ENCODE measurements at places on chromosomes 2 and 18. TPM values are rescaled to one million over a fixed set of nuclear protein-coding genes. Genes with fewer than 3 reads are reported as not detected.
A peak's percentile ranks its signal among the peaks of the same experiment; 100 is the strongest.

CTIF gene
- 3.6 TPM for total RNA-seq

DNA sequence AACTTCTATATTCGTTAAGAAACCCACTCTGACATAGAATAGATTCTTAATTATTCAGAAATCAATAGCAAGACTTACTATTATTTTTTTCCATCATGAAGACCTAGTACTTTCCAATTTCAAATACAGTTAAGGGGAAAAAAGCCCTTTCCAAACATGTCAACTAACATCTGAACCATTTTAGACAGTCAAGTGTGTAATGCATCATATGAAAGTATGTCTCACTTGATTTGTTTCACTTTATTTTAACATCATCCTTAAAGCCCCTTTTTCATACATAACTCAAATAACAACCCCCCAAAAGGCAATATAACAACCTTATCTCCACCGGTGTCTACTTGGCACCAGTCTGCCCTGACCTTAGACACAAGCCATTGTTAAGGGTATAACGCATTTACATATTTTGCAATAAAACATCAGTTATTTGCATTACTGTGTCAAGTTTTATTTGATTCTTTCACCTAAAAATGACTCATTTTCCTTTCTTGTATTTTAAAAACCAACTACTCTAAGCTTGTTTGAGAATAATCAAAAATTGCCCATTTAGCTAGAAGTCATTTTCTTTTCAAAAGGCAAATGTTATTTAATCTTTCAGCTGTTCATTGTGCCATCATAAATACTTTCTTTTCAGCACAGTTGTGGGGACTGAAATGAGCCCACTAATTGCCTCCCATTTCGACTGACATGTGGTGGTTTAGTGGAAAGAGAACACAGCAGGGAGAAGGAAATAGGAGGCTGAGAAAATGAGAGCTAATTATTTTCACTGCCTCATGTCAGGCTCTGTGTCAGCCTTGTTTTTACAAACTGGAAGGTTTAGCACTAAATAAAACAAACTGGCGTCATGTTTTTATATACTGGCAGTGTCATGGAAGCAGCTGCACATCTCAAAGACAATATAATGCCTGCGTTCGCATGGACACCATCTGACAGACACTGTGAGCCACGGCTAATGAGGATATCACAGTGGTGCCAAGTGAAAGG is 104.7 kb upstream of the CDCA7 start:
- no peak for DNase-seq

FAM228B gene
- 3.7 TPM for total RNA-seq

IGFBP2 gene
- 17.2 TPM for total RNA-seq

DNA sequence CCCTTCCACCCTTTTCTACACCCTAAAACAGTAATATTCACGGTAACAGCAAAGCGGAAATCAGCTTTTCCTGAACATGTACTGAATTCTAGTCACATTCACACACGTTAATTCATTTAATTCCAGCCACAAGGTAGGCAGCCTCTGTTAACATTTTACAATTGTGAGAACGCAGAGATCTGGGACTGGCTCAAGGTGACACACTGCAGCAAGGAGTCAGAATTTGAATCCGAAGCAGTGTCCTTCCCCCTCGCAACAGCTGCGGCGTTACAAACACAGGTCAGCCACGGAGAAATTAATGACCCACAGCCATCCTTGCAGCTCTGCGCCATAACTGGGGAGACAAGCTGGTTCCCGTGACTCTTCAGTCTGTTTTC is 818 bp upstream of the SLC20A1 start:
- no peak for DNase-seq

DNA sequence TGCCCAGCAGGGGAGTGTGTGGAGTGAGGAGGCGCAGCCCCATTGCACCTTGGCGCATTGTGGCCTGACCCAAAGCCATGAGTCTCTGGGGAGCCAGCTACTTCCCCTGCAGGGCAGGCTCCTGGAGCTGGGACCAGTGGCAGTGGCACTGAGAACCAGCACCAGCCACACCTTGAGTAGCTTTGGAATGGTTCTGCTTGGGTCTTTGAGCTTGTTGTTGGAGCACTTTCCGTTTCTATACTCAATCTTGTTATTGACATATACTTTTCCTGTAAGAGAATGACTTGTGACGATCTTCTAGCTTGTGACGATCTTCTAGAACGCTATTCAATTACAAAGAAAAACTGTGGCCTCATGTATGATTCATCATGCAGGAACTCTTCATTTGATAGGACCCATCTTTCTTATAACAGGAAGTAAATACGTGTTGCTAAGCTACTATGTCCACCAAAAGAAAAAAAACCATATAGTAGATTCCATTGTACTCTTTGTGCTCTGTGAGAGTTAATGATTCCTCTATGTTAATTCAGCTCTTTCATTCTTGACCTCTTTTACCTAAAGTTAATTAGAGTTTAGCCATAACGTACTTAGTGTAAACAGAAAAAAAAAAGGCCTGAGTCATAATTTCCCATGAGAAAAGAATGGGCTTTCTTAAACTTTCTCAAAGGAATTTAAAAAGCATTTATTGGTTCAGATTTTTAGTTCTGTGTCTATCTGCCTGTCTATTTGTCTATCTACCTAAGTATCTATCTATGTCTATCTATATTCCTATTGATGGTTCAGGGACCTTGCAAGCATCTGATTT is 113.1 kb downstream of the GATA6 start:
- peak; percentile 64 for DNase-seq

DNA sequence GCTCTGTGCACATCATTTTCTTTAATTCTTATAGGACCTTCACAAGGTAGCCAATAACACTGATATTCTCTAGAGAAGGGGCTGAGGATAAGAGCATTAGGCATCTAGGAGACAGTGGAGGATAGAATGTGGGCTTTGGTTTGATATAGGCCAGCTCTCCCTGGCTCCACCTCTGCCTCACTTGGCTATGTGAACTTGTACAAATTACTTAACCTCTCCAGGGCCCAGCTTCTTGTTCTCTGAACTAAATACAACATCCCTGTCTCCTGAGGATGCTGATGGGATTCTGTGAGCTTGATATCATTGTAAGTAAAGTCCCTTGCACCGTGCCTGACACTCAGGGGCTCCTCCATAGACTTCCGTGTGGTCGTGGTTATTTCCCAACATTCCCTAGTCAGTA is 87.3 kb downstream of the ACOXL start:
- DNase-seq: no peak

GRCh38 chr18:39561126-39561525 is 1995.5 kb upstream of the CELF4 start:
- DNase-seq: no peak

TMEM37 gene
- total RNA-seq: not detected

BOK gene
- total RNA-seq: 4.6 TPM

Measured in Daoy (cell line).